ENCODE measurements at places on chromosomes 4 and X.

GRCh38 chrX:40953369-40953768 lies 131.9 kb upstream of the USP9X start:
- no peak for DNase-seq

DNA sequence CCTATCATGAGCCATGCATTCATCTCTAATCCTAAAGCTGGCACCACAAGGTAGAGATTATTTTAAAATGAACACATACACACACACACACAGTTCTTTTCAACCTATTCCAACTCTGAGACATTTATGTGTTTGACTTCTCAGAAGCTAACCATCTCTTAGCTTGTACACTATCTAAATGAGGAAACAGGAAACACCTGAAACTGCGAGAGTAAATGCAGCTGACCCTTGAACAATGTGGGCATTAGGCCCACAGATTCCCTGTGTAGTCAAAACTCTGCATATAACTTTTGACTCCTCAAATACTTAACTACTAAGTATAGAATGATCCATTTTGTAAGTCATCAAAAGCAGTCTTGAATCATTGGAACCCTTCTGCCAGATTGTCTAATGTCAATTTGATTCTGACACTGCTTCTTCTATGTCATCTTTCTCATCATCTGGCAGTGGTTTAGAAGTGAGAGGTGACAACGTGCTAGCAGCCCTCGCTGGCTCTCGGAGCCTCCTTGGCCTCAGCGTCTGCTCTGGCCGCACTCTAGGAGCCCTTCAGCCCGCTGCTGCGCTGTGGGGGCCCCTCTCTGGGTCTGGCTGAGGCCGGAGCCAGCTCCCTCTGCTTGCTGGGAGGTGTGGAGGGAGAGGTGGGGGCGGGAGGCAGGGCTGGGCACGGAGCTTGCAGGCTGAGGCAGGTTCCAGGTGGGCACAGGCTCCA lies 21.4 kb upstream of the IL15 start:
- DNase-seq = no peak

- DNase-seq = no peak
These were observed 289.8 kb downstream of the ARHGAP10 start for GRCh38 chr4:148021686-148022085.

GRCh38 chrX:82412858-82413257 lies 1095.2 kb upstream of the POU3F4 start:
- DNase-seq = no peak

DNA sequence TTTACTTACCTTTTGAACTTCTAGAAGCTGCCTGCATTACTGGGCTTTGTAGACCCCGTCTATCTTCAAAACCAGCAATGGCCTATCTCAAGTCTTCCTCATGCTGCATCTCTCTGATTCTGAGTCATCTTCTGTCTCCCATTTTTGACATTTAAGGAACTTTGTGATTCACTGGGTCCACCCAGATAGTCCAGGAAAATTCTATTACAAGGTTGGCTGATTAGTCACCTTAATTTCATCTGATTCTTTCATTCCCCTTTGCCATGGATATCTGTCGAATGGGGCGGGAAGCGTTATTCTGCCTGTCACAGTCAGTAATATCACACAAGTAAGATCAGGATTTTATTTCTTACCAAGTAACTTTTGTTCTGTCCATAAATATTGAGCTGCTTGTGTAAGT lies 618.0 kb downstream of the CCSER1 start:
- DNase-seq = no peak

DNA sequence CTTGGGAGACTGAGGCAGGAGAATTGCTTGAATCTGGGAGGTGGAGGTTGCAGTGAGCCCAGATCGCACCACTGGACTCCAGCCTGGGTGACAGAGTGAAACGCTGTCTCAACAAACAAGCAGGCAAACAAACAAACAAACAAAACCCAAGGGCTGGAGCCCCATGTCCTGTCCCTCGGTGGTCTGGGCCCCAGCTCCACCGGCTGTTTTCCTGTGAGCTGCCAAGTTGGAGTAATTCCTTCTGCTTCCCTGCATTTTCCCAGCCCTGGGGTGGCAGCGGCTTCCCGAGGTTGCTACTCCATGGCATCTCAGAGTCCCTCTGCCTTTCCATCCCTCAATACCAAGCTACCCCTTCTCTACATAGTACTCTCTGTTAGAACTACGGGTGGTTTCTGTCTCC lies 43.2 kb downstream of the RGS12 start:
- no peak for DNase-seq

- DNase-seq = no peak
These were observed 386.1 kb upstream of the HS3ST1 start for GRCh38 chr4:11814758-11815157.

DNA sequence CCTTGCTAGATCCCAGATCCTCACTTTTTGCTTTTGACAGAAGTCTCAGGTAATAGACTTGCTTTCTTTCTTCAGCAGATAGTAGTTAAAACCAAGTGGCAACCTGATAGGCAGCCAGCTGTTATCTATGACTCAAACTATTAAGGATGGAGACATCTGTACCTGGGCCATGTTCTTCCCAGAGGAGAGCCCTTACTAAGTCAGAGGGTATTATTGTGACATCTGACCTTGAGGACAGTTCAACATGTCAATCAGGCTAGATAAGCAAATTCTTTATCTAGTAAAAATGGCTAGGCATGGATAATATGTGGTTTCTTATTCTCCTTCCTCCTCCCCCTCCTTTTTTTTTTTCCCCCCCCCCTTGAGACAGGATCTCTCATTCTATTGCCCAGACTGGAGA lies 39.2 kb downstream of the TRIM2 start:
- no peak for DNase-seq

DNA sequence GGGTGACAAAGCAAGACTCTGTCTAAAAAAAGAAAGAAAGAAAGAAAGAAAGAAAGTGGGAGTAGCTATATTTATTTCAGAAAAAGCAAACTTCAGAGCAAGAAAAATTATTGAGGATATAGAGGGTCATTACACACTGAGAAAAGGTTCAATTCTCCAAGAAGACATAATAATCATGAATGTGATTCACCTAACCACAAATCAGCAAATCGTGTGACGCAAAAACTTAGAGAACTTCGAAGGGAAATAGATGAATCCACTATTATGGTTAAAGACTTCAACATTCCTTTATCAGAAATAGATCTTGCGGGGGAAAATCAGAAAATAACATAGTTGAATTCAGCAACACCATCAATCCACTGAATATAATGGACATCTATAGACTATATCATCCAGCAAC lies 219.3 kb upstream of the LDB2 start:
- no peak for DNase-seq

DNA sequence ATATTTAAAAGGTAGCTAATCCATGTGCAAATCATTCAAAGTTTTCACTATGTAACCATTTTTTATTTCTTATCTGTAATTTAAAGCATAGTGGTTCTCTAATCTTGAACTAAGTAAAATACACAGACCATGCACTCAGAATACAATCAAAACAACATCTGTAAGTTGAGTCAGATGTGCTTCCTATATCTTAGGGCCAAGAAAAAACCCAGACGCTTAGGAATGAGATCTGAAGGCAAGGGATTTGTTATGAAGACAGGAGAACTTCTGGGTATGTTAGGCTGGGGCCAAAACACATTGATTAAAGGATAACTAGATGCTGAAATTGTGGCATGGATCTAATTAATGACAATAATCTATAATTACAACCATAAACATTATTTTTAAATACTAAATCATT lies 120.3 kb downstream of the PDE5A start:
- no peak for DNase-seq

GRCh38 chrX:67568769-67569168 lies 24.9 kb downstream of the AR start:
- no peak for DNase-seq

- DNase-seq = no peak
These were observed 81.7 kb upstream of the STOX2 start for GRCh38 chr4:183823434-183823833.

- DNase-seq = peak; percentile 7
These were observed 186.9 kb downstream of the LRBA start for GRCh38 chr4:150828159-150828558.

DNA sequence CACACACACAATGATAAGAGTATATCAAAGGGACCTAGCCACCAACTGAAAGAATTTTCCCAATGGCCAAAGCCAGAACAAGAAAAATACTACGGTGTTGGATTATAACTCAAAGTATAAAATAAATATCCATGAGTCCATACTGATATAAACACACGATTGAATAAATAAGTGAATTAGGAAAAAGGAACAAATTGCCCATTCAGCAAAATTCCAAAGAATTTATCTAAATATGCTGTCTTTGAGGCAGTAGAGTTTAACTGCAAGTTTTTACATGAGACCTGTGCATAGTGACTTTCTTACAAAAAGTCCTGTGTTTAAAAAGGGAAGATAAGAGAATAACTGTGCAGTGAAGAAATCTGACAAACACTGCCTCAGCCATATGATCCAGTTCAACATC lies 278.8 kb upstream of the PPARGC1A start:
- DNase-seq = no peak

GRCh38 chrX:134813697-134814096 lies 155.4 kb upstream of the PLAC1 start:
- DNase-seq = no peak

- no peak for DNase-seq
These were observed 230.1 kb downstream of the OPHN1 start for GRCh38 chrX:68203211-68203610.

DNA sequence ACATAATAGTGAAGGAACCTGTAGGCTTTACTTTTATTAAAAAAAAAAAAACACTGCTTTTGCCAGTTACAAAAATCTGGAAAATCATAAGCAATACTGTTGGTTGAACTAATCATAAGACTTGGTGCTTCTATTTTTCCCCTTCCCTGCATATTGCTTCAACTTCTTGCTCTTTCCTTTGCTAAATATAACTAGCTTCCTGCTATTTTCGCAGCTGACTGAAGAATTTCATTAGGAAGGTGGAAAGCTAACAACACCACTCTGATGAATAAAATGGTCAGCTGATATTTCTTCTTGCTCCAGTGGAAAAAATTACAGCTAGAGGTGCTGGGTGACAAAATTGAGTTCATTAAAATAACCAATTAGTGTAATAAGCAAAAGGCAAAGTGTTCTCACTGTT lies 39.3 kb downstream of the MEPE start:
- DNase-seq = no peak

GRCh38 chr4:166413356-166413755 lies 540.3 kb downstream of the TLL1 start:
- DNase-seq = no peak

GRCh38 chrX:151543706-151544105 lies 19.8 kb upstream of the PASD1 start:
- DNase-seq = no peak

GRCh38 chr4:139817657-139818452 lies 152.2 kb downstream of the MGST2 start:
- DNase-seq = no peak

GRCh38 chrX:15675490-15675921 lies 10.9 kb upstream of the CLTRN start:
- peak; percentile 63 for DNase-seq

- no peak for DNase-seq
These were observed 393.2 kb downstream of the BCOR start for GRCh38 chrX:39704590-39704989.

DNA sequence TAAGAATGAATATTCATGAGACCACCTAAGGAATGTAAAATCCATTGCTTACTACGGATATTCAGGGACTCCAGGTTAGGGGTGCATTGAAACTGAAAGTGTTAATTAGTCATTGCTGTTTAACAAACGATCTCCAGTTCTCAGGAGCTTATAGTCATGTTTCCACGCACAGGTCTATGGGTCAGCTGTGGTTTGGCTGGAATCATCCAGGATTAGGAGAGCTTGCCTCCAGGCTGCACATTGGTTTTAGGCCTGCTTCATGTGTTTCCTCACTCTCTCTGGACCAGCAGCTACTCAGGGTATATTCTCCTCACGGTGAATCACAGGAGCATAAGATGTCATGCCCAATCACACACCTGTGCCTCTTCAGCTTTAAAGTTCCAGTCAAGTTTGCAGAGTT lies 98.9 kb downstream of the ATXN3L start:
- no peak for DNase-seq

GRCh38 chr4:66052426-66052825 lies 382.1 kb upstream of the EPHA5 start:
- DNase-seq = no peak

- DNase-seq = no peak
These were observed 80.1 kb downstream of the RAP1GDS1 start for GRCh38 chr4:98341309-98341708.

- peak; percentile 8 for DNase-seq
These were observed 6.0 kb downstream of the HMGN5 start for GRCh38 chrX:81195712-81196111.

GRCh38 chr4:74975848-74976824 lies 43.2 kb downstream of the PARM1 start:
- DNase-seq = no peak

DNA sequence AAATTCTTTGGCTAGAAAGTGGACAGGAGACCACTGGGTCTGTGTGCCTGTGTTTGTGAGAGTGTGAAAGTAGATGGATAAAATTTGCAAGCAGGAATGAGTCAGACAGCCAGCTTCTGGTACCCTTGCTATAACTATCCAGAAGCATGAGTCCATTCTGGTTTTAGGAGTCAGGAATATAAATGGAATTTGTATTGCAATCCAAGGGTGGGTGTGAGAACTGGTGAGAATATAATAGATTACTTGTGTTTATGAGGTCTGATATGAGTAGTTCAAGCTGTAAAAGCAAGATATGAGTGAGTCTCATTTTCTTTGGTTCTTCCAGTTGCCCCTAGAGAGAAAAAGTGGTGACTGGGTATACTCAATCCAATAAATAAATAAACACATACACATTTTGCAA lies 212.7 kb upstream of the TAPT1 start:
- DNase-seq = no peak

DNA sequence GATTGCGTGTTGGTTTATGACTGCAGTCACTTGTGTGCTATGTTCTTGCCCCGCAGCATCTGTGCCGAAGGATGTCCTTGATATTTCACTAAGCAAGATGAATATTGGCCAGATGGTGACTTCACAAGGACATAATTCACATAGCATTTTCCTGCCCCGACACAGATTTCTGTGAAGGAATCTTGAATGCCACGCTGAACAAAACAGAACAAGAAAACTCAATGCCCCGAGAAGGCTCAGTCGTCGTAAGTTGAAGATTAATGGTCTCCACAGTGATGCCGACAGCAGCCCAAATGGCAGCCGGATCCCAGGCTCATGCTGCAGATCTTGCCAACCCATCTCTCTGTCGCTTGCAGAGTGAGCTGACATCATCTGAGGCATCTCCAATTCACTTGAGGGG lies 145.9 kb downstream of the CPEB2 start:
- no peak for DNase-seq

DNA sequence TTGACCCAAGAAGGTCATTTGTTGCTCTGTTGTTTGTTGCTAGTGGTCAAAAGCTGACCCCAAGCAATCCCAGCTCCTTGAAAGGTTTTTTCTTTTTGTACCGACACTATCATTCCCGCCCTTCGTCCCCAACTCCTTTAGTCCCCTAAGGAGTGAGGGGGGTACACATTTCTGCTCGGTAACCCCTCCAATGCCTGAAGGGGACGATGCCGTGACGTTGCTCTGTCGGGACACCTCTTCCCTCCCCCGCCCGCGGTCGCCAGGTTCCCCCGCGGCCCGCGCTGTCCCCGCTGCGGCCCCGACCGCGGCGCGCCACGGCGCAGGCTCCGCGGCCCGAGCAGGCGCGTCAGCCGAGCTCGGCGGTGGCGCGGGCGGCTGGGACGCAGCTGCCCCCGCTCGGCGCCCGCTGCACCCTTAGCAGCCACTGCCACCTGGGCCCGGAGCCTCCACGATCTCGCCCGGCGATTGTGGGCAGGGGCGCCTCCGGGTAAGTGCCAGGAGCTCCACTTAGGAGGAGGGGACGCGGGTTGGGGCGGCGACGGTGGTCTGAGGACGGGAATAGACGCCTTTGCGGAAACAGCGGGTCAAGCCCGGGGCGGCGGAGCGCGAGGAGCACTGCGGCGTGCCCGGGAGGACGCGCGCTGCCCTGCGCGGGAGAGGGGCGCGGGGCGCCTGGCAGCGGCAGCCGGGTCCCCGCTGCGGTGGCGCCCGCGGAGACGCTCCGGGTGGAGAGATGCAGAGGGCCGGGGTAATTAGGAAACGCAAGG lies at the start of gene GLRB:
TSS of gene GLRB (plus strand) at position 340 of the 767 bp plus-strand sequence. CDS start 1,875 bp downstream, outside the sequence.
- DNase-seq = no peak

Measured in stimulated activated CD8-positive, alpha-beta memory T cell treated with anti-CD3 and anti-CD28 coated beads, Interleukin-4, amount 100 ng/mL, for 4 hours (primary cell).